T-helper 1 cell (primary cell): ENCODE measurements at places on chromosomes 1 and 21.

DNA sequence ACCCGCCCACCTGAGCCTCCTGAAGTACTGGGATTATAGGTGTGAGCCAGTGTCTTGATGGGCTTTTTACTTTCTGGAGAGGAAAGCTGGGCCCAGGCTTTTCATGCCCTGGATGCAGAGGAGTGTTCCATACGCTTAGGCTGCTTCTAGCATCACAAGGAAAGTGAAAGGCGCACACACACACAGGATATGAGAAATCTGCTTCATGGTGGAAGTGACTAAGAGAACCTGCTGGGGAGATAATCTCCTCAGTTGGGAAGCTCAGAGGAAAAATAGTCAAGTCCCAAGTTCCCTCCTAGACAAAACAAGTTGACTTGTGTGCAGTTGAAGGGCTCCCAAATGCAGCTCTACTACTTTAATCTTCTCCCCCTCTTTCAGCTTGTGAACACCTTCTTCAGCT, 2.2 kb downstream of the NUDC start:
- DNase-seq, result no peak

DNA sequence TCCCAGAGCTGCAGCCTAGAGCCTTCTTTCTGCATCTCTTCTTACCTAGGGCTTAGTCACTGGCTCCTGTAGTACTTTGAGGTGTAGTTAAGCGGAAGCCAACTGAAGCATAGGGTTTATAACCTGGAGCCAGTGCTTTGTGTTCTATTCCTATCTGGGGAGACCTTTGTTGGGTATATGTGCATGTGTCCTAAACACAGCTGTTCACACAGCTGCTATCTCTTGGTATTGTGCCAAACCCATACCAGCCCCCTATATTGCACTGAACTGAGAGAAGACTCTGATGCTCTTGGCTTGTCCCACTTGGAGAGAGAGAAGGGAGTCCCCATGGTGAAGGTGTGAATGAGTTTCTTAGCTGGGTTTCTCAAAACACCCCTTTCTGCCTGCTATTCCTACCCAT, 17.2 kb upstream of the NFASC start:
- DNase-seq, result no peak

DNA sequence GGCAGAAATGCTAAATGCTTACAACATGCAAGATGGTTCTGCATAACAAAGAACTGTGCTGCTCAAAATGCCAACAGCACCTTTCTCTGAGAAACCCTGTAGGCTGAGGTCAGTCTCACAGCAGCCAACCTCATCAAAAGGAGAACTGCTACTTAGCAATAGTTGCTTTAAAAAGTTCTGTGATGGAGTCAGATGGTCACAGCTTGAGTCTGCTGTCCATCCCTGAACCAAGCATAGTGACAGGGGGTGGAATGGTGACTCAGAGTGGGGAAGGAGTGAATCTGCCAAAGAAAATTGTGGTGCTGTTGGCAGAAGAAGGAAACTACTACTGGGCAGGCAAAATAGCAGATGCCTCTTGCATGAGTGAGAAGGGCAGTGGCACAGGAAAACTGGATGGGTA, 106.0 kb upstream of the FAM78B start:
- DNase-seq, result no peak

DNA sequence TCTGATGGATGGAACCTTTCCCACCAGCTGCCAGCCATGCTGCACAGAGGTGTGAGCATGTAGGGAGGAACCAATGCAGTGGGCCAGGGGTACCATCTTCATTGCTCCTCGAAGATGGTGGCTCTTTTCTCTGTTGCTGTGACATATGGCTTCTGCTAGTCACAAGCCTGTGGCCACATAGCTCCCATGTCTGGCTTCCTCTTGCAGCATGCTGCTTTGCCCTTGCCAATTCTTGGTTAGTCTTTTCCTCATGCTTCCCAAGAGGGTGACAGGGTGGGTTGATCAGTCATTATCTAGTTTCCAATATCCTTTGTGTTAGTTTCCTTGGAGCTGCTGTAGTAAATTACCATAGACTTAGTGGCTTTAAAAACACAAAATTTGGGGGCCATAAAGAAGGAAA, 123.4 kb downstream of the ETS2 start:
- no peak for DNase-seq

GRCh38 chr1:181779343-181779742, 282.2 kb downstream of the ZNF648 start:
- no peak for DNase-seq

GRCh38 chr1:155777582-155777981, 79.4 kb downstream of the GON4L start:
- DNase-seq, result no peak

- no peak for DNase-seq
Observed at GRCh38 chr1:246295968-246296367, 211.1 kb downstream of the SMYD3 start.

GRCh38 chr1:155086856-155087535, 8.4 kb downstream of the EFNA3 start:
- no peak for DNase-seq

- DNase-seq, result no peak
Observed at GRCh38 chr1:79660129-79660528, 653.6 kb upstream of the ADGRL4 start.

DNA sequence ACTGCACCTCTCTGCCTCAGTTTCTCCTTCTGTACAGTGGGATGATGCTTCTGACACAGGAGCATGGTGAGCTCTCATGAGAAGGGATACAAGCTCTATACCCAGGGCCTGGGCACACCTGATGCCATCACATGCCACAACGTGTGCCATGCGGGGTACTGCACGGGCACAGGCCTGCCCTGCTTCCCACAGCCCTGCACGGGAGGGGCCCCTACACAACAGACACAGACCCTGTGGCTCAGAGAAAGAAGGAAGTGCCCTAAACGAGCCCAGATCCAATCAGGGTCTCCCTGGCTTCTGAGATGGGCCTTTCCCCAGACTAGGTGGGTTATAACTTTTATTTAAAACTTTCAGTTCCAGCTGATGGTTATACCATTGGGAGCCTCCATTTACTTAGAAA, 24.6 kb downstream of the C2CD2 start:
- no peak for DNase-seq

- no peak for DNase-seq
Observed at GRCh38 chr1:57623039-57623790, 199.4 kb upstream of the DAB1 start.

GRCh38 chr1:200892546-200892945, 2.2 kb upstream of the INAVA start:
- DNase-seq, result no peak

- no peak for DNase-seq
Observed at GRCh38 chr1:23720256-23720995, 22.8 kb upstream of the ELOA start.

- no peak for DNase-seq
Observed at GRCh38 chr1:181344091-181344490, 139.2 kb upstream of the CACNA1E start.

DNA sequence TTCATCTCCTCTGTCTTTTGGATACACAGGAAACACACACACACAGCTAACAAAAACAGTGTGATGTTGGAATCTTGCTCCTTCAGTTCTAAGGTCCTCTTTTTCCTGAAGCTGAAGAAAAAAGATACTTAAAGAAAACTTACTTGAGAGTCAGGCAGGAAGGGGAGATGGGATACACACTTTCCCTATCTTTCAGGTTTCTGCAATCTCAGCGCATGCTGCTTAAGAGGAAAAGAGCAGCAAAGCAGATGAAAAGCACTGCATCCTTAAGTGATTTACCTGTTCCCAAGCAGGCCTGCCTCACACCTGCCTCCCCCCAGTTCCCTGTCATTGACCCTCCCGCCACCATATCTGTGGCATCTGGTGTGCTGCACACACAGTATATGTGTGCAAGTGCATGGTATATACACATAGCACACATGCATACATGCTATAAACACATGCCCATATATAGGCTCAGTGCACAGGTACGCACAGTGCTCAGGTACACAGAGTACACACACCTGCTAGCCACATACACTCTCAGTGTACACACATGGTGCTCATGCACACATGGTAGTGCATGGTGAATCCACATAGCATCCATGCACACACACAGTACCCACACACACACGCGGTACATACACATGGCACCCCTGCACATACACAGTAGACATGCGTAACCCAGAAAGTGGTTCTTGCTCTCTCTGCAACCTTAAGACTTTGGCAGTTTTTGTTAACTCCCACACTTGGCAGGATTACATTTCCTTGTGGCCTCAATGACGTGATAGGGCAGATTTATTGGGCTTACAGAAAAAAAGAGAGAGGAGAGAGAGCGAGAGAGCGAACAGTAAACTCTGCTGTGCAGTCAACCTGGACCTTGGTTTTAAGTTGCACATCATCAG, 166.9 kb downstream of the TOMM20 start:
- no peak for DNase-seq

GRCh38 chr1:8171751-8172464, 145.8 kb upstream of the ERRFI1 start:
- DNase-seq, result no peak

DNA sequence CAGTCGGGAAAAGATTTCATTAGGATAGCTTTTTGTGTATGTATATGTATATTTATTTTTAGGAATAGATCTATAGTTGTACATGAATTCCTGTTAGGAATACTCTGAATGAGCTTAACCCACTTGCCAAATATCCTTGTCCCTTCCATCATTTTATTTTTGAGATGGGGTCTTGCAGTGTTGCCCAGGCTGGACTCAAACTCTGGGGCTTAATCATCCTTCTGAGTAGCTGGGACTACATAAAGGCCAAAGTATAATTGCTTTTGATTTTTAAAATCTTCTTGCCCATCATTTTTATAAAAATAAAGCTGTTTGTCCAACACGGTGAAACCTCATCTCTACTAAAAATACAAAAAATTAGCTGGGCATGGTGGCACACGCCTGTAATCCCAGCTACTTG, 20.2 kb upstream of the PLEKHM2 start:
- DNase-seq, result no peak

- DNase-seq, result no peak
Observed at GRCh38 chr1:210201681-210202080, 30.9 kb upstream of the SERTAD4 start.

GRCh38 chr1:101144671-101145448, 92.0 kb upstream of the S1PR1 start:
- no peak for DNase-seq

DNA sequence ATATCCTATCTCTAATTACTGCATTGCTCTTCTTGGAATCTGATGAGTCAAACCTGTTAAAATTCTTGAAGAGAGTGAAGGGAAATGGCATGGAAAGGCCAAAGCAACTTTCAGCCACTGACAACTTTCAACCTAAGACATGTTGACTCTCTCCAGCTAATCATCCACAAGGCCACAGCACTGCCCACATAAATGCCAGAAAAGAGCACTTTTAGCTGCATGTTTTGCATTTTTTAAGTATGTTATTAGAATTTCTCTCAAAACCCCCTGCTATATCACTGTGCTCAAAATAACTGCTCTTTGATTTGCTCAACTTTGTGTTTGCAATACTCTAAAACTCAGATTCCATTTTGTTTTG, 352.5 kb downstream of the ADGRL2 start:
- DNase-seq, result no peak
